ENCODE measurements at places on chromosomes 4 and X.

GRCh38 chr4:137125011-137125410 lies 407.3 kb downstream of the PCDH18 start:
- DNase-seq: no peak

DNA sequence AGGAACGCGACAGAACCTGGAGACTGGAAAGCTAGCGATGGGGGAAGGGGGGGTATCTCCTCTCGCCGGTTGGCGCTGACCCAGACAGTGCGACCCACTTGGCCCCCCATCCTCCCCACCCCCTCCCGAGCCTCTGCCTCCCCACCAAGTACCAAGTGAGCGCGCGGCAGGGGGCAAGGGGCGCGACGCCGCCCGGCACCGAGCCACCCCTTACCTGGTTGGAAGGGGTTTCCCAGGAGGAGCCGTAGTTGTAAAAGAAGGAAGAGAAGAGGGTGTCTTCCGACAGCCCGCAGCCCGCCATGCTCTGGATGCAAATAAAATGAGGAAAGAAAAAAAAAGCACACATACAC lies 112.2 kb downstream of the DHX15 start:
- no peak for DNase-seq

DNA sequence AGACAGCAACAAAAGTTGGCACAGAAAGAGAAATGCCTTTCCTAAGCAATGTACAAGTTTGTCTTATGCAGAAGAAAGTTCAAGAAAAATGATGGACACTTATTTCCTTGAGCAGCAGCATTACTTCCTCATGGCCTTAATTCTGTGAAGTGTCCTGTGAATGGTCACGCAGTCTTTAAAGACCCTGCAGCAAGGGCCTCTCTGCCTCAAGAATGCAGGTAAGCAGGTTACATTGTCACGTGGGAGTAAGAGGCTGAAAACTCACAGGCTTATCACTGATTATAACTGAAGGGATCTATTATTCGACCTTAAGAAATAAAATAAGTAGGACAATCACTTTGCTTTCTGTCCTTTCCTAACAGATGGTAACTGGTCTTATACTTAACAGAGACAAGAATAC lies 109.1 kb downstream of the ATP8A1 start:
- no peak for DNase-seq

- no peak for DNase-seq
These were observed 241.9 kb downstream of the SLC39A8 start for GRCh38 chr4:102103368-102103767.

DNA sequence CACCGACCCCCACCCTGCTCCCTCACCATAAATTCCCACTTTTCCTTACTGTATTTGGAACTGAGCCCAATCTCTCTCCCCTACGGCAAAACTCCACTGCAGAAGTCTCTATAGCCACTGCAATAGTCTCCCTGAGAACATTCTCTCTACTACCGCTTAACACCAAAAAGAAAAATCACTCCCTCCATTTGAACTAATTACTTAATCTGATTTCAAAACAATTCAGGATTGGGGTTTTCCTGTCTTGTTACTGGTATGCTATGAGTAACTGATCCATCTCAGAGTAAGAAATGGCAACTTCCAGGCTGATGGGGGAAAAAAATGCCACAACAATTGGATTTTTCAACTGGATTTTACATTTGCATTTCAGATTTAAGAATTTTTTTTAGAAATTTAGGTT lies 5.8 kb downstream of the PAPSS1 start:
- no peak for DNase-seq

All from ecto neural progenitor cell (in vitro differentiated cells).